ENCODE measurements at places on chromosomes 7 and 10.
A peak's percentile ranks its signal among the peaks of the same experiment; 100 is the strongest.

GRCh38 chr7:111164442-111164841 lies 73.5 kb downstream of the LRRN3 start:
- no peak for DNase-seq

DNA sequence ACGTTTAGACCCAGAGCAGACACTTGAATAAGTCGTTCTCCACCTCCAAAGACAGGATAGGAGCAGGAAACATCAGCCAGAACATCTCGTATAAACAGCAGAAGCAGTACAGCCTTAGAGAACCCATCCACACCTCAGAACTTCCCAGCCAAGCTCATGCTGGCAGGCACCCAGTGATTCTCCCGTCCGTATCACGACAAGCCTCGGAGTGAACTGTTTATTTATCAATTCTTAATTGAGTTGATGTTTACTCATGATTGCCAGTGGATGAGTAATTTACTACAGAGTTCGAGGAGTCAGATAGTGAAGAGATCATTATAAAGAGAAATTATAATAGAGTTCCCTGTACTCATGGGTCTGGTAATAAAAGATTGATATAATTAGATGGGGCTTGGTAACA lies 811.5 kb downstream of the LRMDA start:
- no peak for DNase-seq

- DNase-seq, result no peak
These were observed 23.4 kb upstream of the EGR2 start for GRCh38 chr10:62839590-62839989.

GRCh38 chr7:127674361-127674760 lies 22.4 kb downstream of the SND1 start:
- no peak for DNase-seq

GRCh38 chr7:106094780-106095179 lies 17.3 kb downstream of the SYPL1 start:
- DNase-seq, result no peak

DNA sequence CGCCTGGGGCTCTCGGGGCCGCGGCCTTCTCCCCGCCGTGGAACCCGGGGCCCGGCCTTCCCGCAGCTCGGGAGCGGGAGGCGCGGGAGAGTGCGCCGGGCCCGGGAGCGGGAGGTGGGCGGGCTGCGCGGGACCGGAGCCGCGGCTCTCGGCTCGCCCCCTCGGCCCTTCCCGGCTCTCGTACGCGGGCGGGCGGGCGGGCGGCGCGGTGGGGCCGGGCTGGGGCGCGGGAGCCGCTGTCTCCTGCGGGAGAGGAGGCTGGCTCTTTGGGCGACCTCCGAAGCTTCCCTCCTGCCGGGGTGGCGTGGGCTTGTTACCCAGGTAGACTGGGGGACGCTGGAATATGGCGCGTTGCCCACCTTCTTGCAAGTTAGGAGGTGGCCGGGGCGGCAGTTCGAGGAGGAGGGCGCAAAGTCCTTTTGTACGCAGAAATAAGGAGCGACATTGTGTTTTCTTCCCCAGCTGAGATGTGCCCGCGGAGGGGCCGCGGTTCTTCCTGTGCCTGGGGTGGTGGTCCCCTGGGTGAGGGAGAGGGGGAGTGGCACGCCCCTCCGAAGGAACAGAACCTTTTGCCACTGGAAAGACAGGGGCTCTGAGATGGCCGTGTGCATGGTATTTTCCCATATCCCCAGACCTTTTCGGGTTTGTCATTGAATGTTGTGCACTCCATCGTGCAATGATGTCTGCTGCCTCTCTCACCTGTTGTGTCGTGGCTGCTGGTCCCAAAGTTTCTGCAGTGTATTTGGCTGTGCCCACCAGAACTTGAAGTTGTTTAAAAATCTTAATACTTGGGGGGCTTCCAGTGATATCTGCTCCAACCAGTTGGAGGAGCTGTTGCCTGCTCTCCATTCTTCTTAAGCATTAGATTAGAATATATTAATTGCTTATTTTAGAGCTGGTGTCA lies 844 bp downstream of the NRF1 start:
- peak; percentile 56 for DNase-seq

- DNase-seq, result peak; percentile 45
These were observed 48.3 kb downstream of the ZNF783 start for GRCh38 chr7:149310113-149310836.

DNA sequence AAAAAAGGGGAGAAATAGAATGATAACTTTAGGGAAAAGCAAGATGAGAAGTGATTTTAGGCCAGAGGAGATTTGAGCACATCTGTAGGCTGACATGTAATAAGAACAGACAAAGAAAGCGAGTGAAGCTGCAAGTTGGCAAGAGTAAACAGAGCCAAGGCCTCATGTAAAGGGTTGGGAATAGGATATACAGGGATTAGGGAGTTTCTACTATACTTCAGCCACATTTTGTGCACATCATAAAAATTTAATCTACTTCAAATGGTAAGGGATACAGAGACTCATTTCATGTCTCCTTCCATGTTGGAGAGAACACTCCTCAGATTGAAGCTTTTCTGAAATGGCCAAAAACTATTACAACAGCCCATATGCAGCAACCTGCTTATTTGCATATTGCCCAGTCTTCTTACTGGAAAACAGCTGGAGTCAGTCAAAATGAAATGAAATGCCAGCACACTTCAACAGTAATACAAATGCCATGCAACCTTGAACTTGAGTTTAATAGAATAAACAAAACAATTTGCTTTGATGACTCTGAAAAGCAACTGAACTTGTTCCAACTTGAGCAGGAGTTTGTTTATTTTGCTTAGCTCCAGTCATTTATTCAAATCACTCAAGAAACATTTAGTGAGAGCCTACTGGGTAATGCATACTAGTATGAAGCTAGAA lies 49.9 kb downstream of the NRCAM start:
- DNase-seq, result no peak

DNA sequence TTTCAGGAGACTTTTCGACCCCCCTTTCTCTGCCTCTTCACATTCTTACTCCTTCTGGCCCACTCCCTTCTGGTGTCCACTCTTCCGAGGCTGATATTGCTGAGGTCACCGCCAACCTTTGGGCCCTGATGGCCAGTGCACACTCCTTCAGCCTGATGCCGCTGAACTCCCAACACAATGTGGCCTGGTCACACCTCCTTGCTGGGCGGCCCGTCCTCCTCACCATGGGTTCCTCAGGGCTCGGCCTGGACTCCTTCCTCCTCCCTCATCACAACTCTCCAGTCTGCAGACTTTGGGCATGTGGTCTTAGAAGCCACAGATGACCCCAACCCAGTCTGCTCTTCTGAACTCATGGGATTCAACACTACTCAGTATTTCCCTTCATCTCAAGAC lies 583.0 kb upstream of the MGMT start:
- no peak for DNase-seq

GRCh38 chr10:80296942-80297341 lies 7.5 kb upstream of the MAT1A start:
- no peak for DNase-seq

DNA sequence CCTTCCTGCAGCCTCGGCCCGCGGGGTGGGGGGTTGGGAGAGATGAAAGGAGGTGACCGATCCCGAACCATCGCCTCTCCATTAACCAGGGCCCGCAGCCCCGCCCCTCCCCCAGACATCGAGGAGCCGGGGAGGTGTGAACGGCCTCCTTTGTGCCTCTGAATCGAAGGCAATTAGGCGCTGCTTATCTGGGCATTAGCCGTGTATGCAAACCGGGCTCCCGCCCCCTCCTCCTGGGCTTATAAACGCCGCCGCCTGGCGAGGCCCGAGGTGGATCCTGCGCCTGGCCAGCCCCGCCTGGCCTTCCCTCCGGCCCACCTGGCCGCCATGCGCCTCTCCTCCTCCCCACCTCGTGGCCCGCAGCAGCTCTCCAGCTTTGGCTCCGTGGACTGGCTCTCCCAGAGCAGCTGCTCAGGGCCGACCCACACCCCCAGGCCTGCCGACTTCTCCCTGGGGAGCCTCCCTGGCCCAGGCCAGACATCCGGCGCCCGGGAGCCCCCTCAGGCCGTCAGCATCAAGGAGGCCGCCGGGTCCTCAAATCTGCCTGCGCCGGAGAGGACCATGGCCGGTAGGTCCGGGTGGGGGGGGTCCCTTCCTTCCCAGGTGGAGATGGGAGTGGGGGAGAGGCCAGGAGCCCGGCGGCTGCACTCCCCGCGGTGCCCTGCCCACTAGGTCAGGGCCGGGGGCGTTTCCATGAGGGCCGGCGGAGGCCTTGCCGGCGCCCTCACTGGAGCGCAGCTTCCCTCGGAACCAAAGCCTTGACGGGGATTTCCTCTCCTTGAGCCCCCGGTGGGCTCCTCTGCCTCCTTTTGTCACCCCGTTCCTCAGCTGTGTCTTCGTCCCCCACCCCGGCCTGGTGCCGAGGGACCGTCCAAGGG lies at the start of gene VENTX:
TSS of gene VENTX (plus strand) at position 268 of the 878 bp plus-strand sequence. CDS start at position 328, 60 bp downstream.
- DNase-seq, result no peak

- DNase-seq, result no peak
These were observed 33.8 kb downstream of the PFKFB3 start for GRCh38 chr10:6236349-6237198.

GRCh38 chr7:36227223-36227622 lies 74.2 kb downstream of the EEPD1 start:
- no peak for DNase-seq

GRCh38 chr10:69061305-69062161 lies 26.4 kb upstream of the SRGN start:
- DNase-seq, result peak; percentile 50

DNA sequence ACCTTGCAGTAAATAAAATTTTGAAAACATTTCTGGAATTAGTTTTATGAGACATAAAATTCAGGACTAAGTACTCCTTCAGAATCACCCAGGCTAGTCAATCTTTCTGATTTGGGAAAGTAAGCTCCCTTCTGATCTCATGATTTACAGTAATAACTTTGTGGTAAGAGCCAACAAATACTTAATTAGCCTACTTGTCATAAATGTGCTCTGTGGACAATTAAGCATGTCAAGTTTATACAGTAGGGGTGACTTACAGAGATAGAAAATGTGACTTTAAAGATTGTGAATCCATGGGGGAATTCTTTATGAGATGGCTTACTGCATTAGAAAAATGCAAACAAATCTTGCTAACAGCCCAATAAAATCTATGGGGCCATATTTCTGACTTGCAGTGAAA lies 616.9 kb upstream of the GHITM start:
- DNase-seq, result no peak

DNA sequence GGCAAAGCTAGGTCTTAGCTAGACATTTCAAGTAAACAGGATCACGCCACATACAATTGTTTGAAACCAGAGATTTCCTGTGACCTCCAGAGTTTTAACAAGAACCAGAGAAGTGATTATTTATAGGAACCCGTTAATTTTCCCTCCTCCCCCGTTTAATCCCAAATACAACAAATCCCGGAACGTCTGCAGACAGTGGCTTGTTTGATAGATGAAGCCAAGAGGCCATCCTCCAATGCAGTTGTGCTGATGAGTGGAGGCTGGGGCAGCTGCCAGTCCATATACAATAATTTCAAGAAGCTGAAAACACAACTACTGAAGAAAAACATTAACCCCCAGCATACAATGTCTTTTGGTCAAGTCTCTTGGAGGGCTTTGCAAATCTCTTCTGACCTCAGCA lies 971.6 kb upstream of the ZNF722 start:
- DNase-seq, result no peak

GRCh38 chr10:35379226-35380137 lies 43.2 kb downstream of the CCNY start:
- DNase-seq, result no peak

DNA sequence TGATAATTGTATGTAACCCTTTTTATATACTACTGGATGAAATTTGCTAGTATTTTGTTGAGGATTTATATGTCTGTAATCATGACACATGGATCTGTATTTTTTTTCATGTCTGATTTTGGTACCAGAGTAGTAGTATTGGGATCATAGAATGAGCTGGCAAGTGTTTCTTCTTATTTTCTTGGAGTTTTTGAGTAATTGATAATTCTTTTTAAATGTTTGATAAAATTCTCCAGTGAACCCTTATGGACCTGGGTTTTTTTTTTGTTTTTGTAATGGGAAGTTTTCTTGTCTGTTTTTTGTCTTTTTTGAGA lies 28.4 kb downstream of the ZNF33A start:
- no peak for DNase-seq

- no peak for DNase-seq
These were observed 56.6 kb upstream of the PDE1C start for GRCh38 chr7:32126843-32127242.

GRCh38 chr10:61643316-61643751 lies 19.4 kb upstream of the CABCOCO1 start:
- DNase-seq, result no peak

DNA sequence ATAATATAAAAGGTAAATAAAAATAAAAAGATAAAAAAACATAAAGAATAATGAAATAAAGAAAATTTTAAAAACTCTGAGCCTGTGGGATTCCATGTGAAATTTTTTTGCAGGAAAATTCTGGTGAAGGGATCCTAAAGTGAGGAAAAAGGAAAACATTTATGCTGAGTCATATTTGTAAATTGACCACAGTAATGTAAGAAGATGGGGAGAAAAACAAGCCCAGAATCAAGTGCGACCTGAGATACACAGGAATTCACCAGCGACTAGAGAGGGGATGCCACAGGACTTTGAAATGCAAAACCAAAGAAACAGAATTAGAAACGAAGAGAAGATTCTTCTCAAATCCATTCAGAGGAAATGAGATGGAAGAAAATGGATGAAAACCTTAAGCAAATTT lies 133.8 kb upstream of the PFKP start:
- DNase-seq, result no peak

DNA sequence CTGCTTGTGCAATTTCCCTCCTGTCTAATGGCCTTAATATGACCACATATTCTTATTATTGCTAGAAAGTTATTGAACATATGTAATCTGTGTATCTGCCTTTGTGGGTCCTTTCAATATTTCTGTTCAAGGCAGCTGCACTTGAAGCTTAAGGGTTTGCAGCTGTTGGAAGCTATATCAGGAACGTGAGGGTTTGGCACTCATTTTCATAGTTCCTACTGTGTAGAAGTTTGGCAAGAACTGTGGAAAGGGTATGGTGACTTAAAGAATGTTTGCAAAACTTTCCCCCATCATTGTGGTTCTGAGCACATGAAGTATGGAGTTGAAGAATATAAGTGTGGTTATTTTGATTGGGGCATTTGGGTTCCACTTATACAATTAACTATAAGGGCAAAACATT lies 144.7 kb upstream of the SEMA3A start:
- no peak for DNase-seq

GRCh38 chr10:33391611-33392465 lies 57.4 kb upstream of the NRP1 start:
- no peak for DNase-seq

GRCh38 chr10:7593063-7593462 lies 73.7 kb downstream of the ITIH5 start:
- no peak for DNase-seq

- no peak for DNase-seq
These were observed 102.3 kb downstream of the SLC25A13 start for GRCh38 chr7:96219378-96220130.

DNA sequence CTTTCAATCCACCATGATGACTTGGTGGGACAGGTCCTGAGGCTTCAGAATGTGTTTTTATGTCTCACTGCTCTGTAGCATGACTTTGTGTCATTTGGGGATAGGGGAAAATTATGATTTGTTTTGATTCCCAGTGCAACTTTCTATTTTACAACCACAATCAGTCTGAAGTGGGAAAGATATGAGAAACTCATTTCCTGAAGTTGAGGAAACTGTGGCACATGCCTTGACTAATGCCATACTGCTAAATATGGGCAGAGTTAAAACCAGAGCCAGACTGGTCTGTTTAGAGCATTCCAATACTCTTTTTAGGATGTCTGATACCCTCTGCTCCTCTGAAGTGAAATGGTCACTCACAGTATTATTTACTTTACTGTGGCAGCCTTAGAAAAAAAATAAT lies 307.7 kb downstream of the ADRA2A start:
- DNase-seq, result no peak

GRCh38 chr10:111093741-111094380 lies 17.0 kb downstream of the ADRA2A start:
- DNase-seq, result no peak
